Suppressor macrophage treated with lipopolysaccharide for 4 hours (primary cell): ENCODE measurements at places on chromosomes 12 and 14.

- DNase-seq: no peak
Observed at GRCh38 chr14:57725399-57726077, 140.4 kb downstream of the SLC35F4 start.

DNA sequence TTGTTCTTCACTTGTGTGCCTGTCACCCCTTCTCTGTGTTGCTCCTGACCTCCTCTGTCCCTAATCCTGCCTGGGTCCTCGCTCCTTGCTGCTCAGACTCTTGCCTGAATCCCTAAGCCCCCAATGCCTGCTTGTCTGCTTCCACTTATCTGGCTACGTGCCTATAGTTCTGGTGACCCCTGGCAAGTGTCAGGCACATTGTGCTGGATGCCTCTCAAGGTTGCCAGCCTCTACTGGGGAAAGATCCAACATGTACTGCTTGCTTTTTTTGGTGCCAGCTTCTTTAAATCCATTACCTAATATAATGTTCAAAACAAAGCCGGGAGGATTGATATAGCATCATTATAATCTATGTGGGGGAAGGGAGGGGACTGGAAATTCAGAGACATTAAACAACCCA, 448.0 kb upstream of the CCDC196 start:
- no peak for DNase-seq

DNA sequence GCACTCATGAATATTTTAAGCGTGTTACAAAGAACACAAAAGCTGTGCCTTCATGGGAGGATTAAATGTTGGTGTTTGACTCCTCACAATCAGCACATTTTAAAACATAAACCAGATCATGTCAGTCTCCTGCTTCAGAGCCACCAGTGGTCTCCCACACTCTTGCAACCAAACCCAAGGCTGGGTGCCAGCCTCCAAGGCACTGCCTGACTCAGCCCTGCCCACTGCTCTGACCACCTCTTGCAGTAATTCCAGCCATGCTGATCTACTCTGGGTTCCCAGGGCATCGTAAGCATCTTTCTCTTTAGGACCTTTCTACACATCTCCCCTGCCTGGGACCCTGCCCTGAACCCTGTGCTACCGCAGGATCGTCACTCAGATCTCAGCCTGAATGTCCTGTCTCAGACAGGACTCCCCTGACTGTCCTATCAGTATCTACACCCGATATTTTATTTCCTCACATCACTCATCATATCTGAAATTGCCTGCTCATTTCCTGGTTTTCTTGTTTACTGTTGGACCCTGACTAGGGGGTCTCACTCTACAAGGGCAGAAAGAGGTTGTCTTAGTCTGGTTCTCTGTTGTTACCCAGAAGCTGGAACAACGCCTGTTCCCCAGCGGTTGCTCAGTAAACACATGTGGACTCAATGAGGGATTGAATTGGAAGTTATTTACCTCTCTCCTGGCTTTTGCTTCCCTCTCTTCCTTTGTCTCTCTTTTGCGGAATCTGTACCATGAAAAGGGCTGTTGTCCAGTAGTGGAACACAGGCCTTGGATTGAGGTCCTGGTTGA, 449.8 kb downstream of the RAD51B start:
- DNase-seq: peak; percentile 83

- DNase-seq: no peak
Observed at GRCh38 chr12:20278276-20278675, 90.1 kb upstream of the PDE3A start.

DNA sequence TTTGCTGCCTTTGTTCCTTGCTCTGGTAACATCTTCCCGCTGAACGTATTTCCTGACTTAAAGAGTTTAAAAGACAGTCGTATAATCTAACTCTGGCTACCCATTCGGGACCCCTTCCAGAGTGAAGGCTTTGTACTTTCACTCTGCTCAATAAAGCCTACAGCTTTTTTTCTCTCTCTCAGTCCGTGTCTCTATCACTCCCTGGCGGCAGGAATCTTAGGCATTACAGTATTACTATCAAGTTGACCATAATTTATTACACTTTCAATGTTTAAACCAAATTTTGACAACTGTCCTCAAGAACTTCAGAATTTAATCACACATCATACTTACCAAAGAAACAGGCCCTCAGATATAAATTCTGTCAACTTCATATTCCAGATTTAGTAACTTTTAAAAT, 967.9 kb downstream of the FSCB start:
- DNase-seq: no peak

- DNase-seq: no peak
Observed at GRCh38 chr14:79197516-79197915, 1013.8 kb downstream of the DIO2 start.

- no peak for DNase-seq
Observed at GRCh38 chr14:53368711-53369201, 215.6 kb upstream of the DDHD1 start.

- no peak for DNase-seq
Observed at GRCh38 chr14:96257056-96257455, 1.0 kb downstream of the BDKRB1 start.

DNA sequence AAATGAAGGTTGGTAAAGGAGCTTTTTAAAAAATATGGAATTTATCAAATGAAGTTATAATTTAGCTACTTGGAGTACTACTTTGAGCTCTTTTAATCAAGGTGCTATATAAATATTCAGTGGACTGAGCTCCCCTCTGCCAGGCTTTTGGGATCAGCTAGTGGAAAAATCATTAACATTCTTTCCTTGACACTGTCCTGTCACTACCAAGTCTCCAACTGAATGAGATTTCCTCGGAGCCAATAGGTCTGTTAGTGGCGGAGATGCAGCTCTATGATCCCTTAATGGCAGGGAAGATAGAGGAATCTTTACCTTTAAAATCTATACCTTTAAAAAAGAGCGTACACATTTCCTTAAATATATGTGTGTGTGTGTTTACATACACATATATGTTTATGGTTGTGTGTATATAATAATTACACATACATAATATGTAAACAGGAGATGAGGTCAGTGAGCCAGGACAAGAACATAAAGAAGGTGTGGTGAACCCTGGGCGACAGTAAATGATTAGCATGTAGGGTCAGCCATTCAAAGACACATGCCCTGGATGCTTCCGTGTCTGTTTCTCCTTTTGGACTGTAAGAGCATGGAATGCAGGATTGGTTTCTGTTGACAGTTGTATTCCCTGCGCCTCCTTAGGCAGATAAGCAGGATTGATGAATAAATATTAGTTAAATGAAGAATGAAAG, 47.7 kb upstream of the ATP2A2 start:
- no peak for DNase-seq

GRCh38 chr12:48601013-48601756, 31.3 kb upstream of the LALBA start:
- no peak for DNase-seq

- DNase-seq: no peak
Observed at GRCh38 chr14:102665621-102666020, 73.2 kb downstream of the RCOR1 start.
